ENCODE measurements at places on chromosomes 16 and 17.

GRCh38 chr17:78919861-78920450 lies 5.2 kb downstream of the TIMP2 start:
- DNase-seq: no peak

DNA sequence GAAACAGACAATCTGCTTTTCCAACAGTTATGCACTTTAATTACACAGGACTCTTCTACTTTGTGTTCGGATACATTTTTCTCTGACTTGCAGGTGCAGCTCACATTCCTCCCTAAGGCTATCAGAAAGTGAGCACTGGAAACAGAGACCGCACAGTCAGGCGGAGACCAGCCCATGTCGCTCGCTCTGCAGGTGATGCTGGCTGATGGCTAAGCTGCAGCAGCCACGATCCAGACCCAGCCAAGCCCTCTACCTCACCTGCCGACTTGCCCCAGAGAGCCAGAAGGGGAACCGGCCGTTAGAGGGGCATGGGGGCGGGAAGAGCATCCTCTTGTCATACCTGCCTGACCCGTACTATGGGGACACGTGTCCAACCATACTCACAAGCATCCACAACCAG lies 33.8 kb downstream of the MAP1LC3B start:
- no peak for DNase-seq

DNA sequence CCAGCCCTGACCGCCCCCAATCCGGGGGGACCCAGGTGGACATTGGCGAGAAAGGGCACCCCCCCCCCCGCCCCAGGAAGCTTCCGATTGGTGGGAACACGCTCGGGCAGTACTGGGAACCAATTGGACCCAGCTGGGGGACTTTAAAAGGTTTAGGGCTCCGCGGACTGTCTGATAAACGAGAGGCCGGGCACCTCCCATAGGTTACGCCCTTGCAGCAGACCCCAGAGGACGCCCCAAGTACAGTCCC lies 245 bp downstream of the TMEM256 start:
- DNase-seq: no peak

- no peak for DNase-seq
Measured at GRCh38 chr16:17691106-17691898, 220.5 kb upstream of the XYLT1 start.

GRCh38 chr16:35794896-35795295 lies 2335.5 kb downstream of the TP53TG3F start:
- DNase-seq: no peak

DNA sequence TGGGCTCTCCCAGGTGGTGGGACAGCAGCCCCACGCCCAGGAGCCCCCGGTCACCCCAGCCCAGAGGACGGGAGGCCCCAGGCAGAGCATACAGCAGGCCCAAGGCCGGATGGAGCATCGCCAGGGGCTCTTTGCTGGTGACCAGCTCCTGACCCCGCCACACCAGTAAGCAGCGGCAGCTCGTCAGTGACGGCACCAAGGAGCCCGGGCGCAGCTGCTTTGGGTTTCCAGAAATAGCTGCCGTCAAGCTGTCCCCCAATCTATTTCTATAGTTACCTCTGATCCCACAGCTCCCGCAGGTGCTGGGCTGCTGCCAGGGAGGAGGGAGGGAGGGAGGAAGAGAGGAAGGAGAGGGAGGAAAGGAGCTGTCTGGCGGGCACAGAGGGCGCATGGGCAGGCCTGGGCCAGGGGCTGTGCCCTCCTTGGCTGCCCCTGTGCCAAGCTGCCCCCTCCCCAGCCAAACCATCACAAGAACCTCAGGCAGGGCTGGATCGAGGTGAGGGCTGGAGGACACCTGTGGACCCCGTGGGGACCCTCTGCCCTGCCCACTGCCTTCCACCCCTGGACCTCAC lies 10.8 kb upstream of the RASD1 start:
- DNase-seq: no peak

- no peak for DNase-seq
Measured at GRCh38 chr17:7745748-7746470, 28.4 kb downstream of the DNAH2 start.

- no peak for DNase-seq
Measured at GRCh38 chr16:49200223-49200820, 81.3 kb downstream of the CBLN1 start.

Data from stimulated activated CD4-positive, alpha-beta T cell treated with anti-CD3 and anti-CD28 coated beads, TNF-alpha, amount 100 ng/mL, for 4 hours (primary cell).